ENCODE measurements at places on chromosomes 6 and 20.

DNA sequence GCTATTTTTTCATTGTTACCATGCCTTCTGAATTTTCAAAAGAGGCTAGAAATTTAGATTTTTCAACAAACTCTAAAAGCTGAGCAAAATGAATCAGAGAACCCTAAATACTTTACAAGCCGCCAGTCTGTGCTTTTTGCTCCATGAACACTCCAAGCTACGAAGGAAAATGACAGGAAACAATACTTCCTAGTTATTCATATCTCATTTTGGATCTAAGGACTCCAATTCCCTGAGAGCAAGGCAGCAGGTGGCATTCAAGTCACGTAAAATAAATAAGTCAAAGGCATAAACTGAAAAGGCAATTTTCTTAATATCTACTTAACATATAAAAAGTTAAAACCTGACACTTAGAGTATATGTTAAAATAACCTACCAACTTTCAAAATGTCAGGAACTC, 50.6 kb downstream of the PDSS2 start:
- H3K36me3 ChIP-seq, result no peaks in the 10 kb centered on the region
- H3K27me3 ChIP-seq, result no peaks in the 10 kb centered on the region
- H3K4me1 ChIP-seq, result peaks cover 1% of the 10 kb centered on the region
- H3K4me3 ChIP-seq, result no peak overlapping the region

- H3K36me3 ChIP-seq, result no peaks in the 10 kb centered on the region
- no peak overlapping the region for H3K27ac ChIP-seq
- no peak for DNase-seq
Measured at GRCh38 chr20:60868316-60868891, 383.7 kb upstream of the CDH4 start.

- no peak overlapping the region for H3K4me3 ChIP-seq
- H3K27ac ChIP-seq, result no peak overlapping the region
- H3K36me3 ChIP-seq, result no peaks in the 10 kb centered on the region
- DNase-seq, result no peak
- no peaks in the 10 kb centered on the region for H3K4me1 ChIP-seq
Measured at GRCh38 chr6:160156842-160157241, 35.2 kb downstream of the SLC22A1 start.

GRCh38 chr20:32685541-32686529, 12.1 kb upstream of the C20orf203 start:
- H3K36me3 ChIP-seq, result no peaks in the 10 kb centered on the region
- H3K27ac ChIP-seq, result no peak overlapping the region
- no peak overlapping the region for H3K4me3 ChIP-seq
- H3K4me1 ChIP-seq, result peaks cover 10% of the 10 kb centered on the region
- no peak for DNase-seq

GRCh38 chr20:34022839-34023234, 29.1 kb downstream of the RALY start:
- H3K27me3 ChIP-seq, result no peaks in the 10 kb centered on the region
- peaks cover 53% of the 10 kb centered on the region for H3K4me1 ChIP-seq
- H3K36me3 ChIP-seq, result no peaks in the 10 kb centered on the region
- H3K27ac ChIP-seq, result no peak overlapping the region
- no peak overlapping the region for H3K4me3 ChIP-seq
- no peak for DNase-seq

GRCh38 chr6:12102350-12102749, 90.2 kb downstream of the HIVEP1 start:
- H3K36me3 ChIP-seq, result no peaks in the 10 kb centered on the region
- no peak overlapping the region for H3K27ac ChIP-seq
- no peaks in the 10 kb centered on the region for H3K4me1 ChIP-seq

DNA sequence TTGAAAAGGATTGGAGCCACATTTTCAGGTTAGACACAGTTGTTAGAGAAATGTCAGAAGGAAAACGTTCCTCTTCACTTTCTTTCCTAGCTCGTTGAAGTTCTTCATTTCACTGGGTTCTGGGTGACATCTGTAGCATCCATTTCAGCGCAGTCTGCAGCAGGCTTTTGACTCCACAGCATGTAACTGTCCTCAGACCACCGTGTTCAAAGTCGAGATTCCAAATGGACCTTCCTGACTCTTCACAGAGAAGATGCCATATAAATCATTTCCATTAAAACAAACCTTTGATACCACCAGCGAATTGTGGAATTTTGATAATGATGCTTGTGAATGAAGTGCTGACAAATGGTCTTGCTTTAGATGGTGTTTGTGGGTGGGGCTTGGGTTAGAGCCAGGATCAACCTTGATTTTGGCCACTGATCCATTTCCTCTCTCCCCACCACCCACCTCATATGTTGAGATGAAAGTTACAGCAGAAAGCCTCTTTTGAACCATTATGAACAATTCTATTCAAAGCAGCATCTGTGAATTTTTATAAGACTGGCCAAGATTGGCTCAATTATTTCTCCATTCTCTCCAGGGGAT, 185.3 kb upstream of the PREP start:
- H3K27ac ChIP-seq, result no peak overlapping the region
- H3K36me3 ChIP-seq, result no peaks in the 10 kb centered on the region
- no peaks in the 10 kb centered on the region for H3K27me3 ChIP-seq
- no peak overlapping the region for H3K4me3 ChIP-seq
